ENCODE measurements at places on chromosomes 1 and 21.

- no peak for ATAC-seq
These were observed 115.4 kb downstream of the BCAR3 start for GRCh38 chr1:93566227-93566626.

- no peak for ATAC-seq
These were observed 2.9 kb downstream of the VANGL2 start for GRCh38 chr1:160403244-160403643.

- ATAC-seq = no peak
These were observed 10.9 kb upstream of the RBM15 start for GRCh38 chr1:110328274-110328673.

GRCh38 chr1:29365906-29366670 is 129.8 kb downstream of the PTPRU start:
- no peak for ATAC-seq

DNA sequence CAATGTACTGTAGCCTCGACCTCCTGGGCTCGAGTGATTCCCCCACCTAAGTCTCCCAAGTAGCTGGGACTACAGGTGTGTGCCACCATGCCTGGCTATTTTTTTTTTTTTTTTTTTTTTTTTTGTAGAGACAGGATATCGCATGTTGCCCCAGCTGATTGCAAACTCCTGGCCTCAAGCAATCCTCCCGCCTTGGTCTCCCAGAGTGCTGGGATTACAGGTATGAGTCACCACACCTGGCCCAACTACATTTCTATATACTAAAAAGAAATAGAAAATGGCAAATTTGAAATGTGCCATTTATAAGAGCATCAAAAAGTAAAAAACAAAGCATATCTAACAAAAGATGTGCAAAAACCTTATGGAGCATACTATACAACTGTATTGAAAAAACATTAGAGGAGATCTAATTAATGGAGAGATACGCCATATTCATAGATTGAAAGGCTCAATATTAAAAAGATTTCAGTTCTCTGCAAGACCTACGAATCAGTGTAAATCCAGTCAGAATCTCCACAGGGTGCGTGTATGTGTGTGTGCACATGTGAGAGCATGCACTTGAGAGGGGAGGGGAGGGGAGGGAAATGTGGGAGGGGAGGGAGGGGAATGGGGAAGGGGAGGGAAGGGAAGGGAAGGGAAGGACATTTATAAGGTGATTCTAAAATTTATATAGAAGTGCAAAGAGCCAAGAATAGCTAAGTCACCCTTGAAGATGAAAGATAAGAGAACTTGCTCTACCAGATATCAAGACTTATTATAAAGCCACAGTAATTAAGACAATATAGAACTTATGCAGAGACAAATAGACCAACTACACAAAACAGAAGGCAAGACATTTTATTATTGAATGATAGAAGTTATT is 15.5 kb upstream of the PADI4 start:
- no peak for ATAC-seq

DNA sequence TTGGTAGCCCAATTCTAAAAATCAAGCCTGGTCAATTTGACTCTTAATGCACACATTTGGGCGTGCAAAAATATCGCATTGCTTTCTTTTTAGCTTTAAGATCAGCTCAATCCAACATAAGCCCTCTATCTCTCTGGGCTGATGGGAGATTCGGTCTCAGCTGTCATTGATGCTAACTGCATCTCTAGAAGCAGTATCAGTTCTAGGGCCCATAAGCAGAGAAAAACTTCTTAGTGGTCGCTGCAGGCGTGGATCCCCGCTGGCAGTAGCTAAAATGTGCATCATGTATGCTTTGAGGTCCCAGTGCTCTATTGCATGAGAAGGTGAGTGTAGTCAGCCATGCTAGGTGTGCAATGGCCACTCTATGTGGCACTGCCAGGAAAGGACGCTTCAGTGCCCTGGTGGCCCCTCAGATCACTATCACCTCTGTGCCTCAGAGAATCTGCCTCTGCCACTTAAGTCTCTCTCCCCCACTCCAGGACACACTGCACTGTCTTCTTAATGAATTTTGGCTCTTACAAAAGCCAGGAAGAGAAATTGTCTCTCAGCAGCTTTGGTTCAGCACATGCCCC is 79.7 kb upstream of the GADD45A start:
- no peak for ATAC-seq

DNA sequence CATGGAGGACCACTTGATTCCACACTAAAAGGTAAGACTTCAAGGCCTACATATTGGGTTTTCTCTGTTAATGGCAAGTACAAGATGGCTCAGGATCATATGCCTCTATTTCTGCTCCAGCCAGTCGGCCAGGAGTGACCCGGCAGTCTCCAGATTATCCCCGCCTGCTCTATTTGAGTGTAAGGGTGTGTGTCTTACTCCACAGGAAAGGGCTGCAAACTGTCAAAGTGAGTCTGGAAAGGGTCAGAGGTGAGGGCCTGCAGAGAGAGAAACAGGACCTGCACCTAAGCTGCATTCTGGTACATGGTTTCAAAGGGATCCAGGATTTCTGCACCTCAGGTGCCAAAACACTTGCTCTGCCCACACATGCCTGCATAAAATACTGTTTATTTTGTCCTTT is 9.2 kb downstream of the ZNF692 start:
- no peak for ATAC-seq

GRCh38 chr1:202069662-202070061 is 53.1 kb upstream of the GPR37L1 start:
- ATAC-seq = no peak

- no peak for ATAC-seq
These were observed 468.8 kb upstream of the RUNX1 start for GRCh38 chr21:35517865-35518264.

- ATAC-seq = no peak
These were observed 45.3 kb downstream of the HENMT1 start for GRCh38 chr1:108615544-108615943.

- no peak for ATAC-seq
These were observed 86.0 kb downstream of the NCAM2 start for GRCh38 chr21:21084179-21084578.

GRCh38 chr1:40382108-40382460 is 8.6 kb downstream of the SMAP2 start:
- ATAC-seq = peak; percentile 59

DNA sequence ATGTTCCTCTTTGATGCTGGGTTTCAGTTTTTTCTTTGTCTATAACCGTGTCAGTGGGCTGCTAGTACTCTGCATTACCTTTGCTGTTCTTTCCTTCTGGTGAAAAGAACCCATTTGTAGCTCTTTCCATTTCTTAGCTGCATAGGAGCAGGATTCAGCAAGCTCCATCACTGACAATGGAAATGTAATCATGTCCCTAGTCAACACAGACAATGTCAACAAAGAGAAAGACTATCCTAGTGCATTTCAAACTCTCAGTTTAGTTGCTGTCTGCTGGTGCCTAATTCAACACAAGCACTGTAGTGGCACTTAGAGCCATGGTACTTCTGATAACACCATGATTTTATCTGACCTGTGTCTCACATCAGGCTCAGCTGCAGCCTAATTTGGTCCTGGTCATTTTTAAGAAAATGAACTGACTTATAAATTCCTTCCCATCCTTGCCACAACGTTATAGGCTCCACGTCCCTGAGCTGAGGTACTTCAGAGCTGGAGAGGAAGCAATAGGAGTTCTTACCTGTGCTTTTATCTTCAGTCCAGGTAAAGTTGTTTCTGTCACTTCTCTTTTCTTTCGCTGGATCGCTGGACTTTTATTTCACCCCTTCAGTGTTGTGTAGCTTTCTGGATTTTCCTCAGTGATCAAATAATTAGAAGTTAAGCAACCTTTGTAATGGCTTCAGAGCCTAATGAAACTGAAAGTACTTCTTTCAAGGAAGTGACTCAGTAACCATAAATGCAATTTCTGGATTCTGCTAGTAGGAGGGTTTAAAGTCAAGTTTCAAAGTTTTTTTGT is at the start of gene GBP3:
GBP3 (minus strand) TSS at position 700 of the 793 bp plus-strand sequence. CDS start 2,145 bp downstream, outside the sequence.
- peak; percentile 86 for ATAC-seq

GRCh38 chr1:111804776-111805175 is 49.1 kb downstream of the DDX20 start:
- peak; percentile 94 for ATAC-seq

- ATAC-seq = no peak
These were observed 15.1 kb downstream of the CASP9 start for GRCh38 chr1:15508700-15509487.

- ATAC-seq = no peak
These were observed 2.1 kb upstream of the FCRLB start for GRCh38 chr1:161719325-161719611.

DNA sequence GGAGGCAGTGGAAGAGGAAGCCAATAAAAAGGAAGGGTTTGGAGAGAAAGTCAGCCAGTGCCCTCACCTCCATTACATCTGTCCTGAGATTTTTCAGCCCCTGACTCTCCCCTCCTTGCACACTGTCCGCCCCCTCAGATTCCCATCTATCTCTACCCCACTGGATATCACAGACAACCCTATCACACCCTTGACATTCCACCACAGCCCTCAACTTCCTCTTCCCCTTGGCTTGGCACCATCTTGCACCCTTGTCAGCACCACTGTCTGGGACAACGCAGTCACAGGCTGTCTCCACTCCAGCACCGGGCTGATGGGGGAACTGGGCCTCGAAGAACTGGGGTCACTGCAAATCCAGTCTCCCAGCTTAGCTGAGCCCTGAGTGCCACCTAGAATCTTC is 14.2 kb upstream of the PLEKHA6 start:
- no peak for ATAC-seq

- no peak for ATAC-seq
These were observed 14.5 kb downstream of the AXDND1 start for GRCh38 chr1:179380299-179380698.

DNA sequence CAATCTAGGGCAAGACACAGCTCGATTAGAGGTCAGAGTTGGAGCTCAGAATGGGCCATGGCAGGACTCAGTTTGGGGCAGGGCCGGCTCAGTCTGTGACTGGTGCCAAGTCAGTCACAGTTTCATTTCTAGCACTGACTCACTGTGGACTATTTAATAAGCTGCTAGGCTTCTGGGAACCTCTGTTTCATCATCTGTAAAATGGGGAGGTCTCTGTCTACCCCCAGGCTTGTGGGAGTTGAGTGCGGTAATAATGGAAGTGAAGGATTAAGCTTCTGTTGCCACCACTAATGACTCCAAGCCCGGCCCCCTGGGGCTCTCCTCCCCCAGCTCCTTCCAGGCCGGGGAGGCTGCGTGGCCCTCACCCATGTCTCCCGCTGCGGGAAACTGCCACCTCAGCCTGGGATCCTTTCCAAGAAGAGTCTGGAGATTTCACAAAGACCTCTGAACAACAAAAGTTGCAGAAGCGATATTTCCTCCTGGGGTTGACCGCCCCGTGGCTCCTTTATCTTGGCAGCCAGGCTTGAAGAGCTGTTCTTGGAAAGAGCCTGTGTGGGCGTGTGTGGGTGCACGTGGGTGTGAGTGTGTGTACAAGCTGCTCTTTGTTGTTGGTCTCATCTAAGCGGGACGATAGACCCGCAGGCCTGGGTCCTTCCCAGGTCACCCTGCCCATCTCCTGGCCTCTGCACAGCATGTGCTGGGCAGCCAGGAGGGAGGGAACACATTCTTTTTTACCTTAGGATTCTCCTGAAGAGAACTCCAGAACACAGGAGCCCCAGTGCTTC is 29.1 kb downstream of the KNCN start:
- peak; percentile 75 for ATAC-seq

DNA sequence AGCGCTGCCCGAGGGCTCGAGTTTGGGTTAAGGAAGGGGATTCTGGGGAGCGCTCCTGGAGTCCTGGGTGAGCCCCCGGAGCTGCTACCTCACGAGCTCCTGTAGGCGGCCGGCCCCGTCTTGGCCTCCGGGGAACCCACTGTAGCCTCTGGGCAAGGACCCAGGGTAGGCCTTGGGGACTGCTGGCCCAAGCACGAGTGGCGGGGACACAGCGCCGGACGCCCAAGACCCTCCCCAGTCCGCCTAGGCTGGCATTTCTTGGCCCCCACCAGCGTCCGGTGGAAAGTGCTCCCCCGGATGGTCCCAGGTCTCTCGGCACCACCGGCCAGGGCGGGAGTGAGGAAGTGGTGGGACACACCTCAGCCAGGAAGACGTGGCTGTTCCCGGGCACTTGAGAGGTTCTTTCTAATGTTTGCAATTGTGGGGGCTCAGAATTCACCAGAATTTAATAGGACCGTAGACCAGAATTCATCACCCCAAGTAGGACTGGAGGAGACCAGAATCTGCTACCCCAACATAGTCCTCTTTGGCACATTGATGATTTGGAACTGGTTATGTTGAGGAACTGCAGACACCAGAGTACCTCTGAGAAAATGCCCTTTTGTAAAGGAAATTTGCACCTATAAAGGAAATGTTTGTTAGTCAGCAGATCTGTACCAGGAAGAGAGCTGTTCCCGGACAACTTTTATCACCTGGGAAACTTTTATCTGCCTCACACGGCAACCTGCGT is 622 bp upstream of the TMPRSS2 start:
- no peak for ATAC-seq

DNA sequence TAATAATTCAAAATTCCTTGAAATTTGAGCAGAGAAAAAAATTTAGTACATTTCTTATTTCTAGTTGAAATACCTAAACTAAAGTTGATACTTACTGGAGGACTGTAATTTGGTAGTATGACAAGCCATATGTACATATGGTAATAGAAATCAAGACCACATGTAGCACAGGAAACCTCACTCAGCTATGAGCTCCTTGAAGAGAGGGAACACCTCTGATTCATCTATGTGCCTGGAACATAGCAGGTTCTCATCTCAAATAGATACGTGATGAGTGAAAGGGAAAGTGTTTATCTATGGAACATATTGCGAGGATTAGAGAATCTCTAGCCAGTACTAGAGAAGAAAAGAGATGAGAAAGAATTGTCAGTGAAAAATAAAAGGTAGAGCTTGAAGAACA is 47.9 kb upstream of the GNG4 start:
- no peak for ATAC-seq

DNA sequence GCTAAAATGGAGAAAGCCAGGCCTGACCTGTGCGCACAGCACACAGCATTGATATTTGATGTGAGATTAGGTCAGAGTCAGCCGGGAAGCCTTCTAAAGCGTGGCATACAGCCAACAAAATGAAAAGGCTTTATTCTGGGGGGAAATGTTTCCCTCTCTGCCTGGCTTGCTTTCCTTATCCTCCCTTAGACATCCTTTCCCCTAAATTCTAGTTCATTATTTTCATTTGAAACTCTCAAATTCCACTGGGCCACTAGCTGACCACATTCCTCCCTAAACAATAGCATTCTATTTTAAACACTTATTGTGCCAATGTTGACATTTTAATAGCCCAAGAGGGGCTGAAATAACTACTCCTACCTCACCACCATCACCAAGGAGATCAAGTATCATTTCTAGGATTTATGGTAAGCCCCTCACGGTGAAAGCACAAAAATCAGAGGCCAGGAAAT is 49.4 kb downstream of the LEPR start:
- ATAC-seq = peak; percentile 60

DNA sequence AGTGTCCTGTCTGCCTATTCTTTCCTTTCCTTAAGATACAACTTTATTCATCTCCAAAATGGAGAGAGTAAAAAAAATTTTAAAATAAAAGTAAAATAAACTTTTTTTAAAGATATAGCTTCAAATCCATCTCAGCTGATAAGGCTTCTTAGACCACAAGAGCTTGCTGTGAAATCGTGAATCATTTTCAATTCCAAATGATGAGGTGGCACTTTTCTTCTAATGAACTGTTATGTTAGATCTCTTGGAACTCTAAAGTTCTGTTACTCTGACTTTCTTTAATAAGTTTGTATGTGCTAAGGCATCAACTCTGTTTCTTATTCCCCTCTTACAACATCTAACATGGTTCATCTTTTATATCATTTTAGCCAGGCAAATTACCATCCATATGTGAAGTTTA is 4.5 kb downstream of the SH3GLB1 start:
- ATAC-seq = no peak

GRCh38 chr1:203202431-203203245 is 16.1 kb upstream of the CHI3L1 start:
- ATAC-seq = peak; percentile 72

GRCh38 chr1:29217633-29218032 is 13.1 kb downstream of the MECR start:
- no peak for ATAC-seq
